H7 (cell line): ENCODE measurements at places on chromosomes 1 and 21.
A peak's percentile ranks its signal among the peaks of the same experiment; 100 is the strongest.

DNA sequence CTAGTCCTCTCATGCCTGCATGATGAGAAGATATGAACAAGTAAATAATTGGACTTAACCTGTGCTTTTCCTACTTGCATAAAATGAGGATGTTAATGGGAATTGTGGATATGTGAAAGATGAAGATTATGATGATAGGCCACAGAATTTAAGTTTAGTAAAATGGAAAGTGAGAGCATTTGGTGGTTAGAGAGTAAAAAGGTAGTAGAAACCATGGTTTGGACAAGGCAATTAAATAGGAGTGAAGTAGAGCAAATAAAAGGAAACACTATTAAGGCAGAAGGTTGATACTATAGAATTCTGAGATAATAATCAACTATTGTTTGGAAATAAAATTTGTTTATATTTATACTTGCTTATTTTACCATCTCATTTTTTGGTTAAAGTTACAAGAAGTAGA is 1162.5 kb downstream of the MRPL39 start:
- DNase-seq, result no peak

DNA sequence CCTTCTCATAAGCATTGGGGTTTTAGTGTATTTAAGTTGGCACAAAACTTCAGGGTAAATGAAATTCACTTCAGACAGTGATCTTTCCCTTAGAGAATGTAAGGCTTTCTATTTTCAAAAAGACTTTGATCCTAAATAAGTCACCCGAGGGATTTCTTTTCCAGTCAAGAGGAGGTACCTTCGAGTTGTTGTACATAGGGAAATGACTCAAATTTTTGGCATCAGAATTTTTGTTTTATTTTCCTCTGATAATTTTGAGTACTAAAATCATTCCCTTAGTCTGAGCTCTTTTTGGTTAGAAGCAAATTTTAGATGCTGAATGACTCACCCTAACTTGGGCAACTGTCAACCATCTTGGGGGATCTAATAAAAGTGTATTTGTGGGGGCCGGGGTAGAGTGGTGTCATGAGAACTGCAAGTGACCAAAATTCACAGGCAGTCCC is 193.9 kb downstream of the DHRS3 start:
- no peak for DNase-seq

DNA sequence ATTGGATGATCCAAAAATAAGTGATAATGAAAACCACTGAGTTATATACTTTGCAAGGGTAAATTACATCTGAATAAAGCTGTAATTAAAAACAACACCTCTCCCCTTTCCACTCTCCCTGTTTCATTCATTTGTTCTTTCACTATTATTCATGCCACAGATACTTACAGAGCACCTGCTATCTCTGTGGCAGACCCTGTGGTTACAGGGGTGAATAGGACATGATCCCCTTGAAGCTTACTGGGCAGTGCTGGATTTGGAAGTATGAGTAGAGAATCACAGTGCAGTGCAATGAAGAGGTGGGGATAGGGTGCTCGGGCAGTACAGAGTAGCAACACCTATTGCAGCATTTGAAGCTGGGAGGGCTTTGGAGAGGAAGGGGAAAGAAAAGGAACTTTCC is 21.7 kb downstream of the ARV1 start:
- DNase-seq, result no peak

GRCh38 chr1:234970731-234971476 is 157.7 kb downstream of the TOMM20 start:
- peak; percentile 68 for DNase-seq

DNA sequence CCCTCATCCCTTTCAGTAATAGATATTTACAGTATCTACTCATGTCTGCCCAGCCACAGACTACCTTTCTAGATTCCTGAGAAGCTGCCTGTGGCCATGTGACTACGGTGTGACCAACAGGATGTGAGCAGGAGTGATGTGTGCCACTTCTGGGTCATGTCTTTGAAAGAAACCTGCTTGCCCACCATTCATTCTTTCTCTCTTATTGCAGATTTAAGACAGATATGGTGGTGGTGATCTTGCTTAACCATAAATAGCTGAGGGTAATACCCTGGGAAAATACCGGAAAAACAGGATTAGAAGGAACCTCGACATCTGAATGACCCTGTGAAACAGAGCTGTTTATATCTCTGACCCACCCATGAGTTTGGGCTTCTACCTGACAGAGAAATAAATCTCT is 41.6 kb upstream of the GUCA2A start:
- no peak for DNase-seq

GRCh38 chr1:195462646-195463045 is 1145.6 kb downstream of the KCNT2 start:
- no peak for DNase-seq

- DNase-seq, result peak; percentile 89
Measured at GRCh38 chr21:33025106-33025488, 638 bp upstream of the OLIG2 start.

- peak; percentile 34 for DNase-seq
Measured at GRCh38 chr1:229694053-229694693, 68.1 kb downstream of the URB2 start.

DNA sequence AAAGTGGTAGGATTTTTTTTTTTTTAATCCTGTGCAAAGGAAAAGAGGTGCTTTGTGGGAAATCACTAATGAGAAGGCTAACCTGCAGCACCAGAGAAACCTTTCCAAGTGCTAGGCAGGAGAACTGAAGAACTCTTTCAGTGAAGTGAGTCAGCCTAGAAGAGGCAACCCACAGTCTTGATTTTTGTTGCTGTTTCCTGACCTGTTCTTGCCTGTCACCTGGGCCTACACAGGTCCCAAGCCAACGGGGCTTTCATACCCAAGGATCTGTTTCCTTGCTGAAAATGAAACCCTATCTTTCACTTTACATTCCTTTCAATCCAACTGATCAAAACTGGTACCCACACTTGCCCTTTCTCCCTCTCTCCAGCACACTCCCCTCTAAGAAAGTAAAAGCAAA is 7.1 kb upstream of the IKBKE start:
- no peak for DNase-seq

GRCh38 chr1:205588636-205589035 is 43.2 kb downstream of the ELK4 start:
- peak; percentile 81 for DNase-seq

DNA sequence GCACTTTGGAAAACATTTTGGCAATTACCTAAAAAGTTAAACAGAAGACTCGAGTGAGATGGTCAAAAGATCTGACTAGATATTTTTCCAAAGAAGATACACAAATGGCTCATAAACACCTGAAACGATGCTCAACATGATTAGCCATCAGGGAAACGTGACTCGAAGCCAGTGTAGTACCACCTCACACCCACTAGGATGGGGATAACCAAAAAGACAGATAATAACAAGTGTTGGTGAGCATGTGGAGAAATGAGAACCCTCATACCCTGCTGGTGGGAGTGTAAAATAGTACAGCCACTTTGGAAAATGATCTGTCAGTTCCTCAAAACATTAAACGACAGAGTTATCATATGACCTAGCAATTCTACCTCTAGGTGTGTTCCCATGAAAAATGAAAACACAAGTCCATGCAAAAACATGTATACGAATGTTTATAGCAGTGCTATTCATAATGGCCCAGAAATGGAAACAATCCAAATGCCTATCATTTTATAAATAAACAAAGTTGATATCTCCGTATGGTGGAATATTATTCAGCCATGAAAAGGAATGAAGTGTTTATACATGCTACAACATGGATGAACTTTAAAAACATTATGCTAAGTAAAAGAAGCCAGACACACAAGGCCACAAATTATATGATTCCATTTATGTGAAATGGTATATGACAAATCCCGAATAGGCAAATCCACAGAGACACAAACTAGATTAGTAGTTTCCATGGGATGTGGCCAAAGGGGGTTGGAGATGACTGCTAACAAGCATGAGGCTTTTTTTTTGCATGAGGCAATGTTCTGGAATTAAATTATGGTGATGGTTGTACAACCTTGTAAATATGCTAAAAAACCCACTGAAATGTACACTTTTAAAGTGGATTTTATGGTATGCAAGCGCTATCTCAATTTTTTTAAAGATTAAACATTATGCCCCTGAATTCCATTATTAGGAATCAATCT is 625.3 kb downstream of the KIF26B start:
- no peak for DNase-seq

DNA sequence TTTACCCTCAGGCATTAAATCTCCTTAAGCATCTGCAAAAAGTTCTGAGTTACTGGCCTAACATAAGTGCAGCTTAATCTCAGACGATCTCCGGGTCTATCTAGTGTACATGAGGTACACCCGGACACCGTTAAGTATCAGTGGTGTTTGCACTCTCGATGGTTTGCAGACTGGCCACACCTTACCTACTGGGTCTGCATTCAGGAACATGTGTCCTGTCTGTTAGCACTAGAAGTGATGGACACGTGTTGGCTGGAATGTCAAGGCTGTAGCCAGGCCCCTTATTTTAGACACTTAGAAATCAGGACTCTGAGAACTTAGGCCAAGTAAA is 783 bp upstream of the AGL start:
- no peak for DNase-seq

- DNase-seq, result no peak
Measured at GRCh38 chr1:92730476-92730875, 54.4 kb downstream of the EVI5 start.

GRCh38 chr1:159941591-159942560 is 3.5 kb downstream of the IGSF9 start:
- peak; percentile 77 for DNase-seq

GRCh38 chr21:42446531-42446930 is 42.8 kb downstream of the UBASH3A start:
- DNase-seq, result no peak

- no peak for DNase-seq
Measured at GRCh38 chr1:178520803-178521202, 7.9 kb downstream of the TEX35 start.

GRCh38 chr1:54218883-54219687 is 19.1 kb downstream of the MRPL37 start:
- peak; percentile 48 for DNase-seq

DNA sequence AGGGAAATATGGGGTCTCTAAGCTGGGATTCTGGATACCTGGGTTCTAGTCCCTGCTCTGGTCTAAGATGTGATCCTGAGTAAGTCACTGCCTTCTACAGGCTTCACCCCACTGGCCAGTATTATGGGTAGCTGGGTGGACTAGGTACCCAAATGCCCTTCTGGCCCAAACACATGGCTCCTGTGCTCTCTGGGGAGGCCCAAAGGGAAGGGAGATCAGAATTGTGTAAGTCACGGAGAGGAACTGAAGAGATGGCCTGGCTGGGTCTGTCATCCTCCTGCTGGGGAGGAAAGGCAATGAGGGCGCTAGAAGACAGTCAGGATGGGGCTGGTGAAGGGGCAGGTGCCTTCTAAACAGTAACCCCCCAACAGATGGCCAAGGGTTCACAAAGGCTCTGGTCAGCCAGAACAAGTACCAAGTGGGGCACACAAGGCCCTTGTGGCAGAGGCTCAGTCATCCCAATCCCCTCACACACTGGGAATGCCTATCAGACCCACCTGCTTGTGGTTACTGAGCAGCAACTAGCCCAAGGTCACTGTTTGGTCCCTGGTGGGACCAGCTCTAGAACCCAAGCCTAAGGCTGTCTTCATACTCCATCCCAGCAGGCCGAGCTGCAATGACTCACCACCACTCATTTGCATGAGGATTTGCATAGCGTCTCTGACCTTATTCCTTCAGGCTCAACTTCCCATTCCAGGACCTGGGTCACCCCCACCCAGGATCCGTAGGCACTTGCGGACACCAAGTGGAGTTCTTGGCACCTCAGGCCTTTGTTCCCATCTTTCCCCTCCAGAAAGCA is 9.2 kb downstream of the MEF2D start:
- peak; percentile 46 for DNase-seq

DNA sequence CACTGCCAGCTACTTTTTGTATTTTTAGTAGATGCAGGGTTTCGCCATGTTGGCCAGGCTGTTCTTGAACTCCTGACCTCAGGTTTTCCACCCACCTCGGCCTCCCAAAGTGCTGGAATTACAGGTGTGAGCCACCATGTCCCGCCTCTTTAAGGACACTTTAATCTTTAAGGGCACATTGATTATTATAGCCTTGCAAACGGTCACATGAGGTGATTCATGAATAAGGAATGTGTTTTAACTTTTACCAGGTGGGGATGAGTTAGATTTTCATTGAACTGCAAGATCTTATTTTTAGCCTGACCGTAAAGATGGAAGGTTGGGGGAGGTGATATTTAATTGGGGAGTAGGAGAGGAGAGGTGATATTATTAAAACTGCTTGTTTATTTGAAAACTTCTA is 61.9 kb downstream of the TBCE start:
- no peak for DNase-seq

DNA sequence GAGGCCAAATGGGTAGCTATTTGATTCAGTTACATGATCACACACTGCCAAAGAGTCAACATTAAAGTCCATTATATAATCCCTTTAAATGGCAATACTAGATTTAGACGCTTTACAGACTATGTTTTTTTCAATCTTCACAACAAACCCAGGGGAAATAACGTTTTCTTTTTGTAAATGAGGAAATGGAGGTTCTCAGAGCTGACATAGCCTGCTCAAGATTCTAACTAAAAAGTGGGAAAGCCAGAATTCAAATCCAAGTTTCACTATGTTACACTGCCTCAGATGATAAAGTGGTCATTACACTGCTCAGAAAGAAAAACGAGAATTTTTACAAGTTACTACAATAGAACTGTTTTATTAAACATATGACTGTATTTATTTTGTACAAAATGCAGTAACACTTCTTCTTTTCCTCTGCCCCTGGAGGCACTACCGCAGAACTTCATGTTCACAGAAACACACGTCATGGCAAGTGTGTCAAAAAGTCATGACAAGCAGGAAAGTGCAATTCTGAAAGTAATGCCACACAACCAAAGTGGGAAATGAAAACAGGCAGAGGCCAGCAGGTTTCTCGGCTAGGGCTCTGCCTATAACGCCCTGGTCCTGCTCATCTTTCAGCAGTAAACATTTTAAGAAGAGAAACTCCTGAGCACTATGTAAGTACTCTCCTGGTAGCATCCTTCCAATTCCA is 19.0 kb downstream of the THEMIS2 start:
- no peak for DNase-seq

- no peak for DNase-seq
Measured at GRCh38 chr1:192461684-192462083, 113.9 kb upstream of the RGS1 start.

GRCh38 chr1:6912518-6912917 is 127.3 kb downstream of the CAMTA1 start:
- DNase-seq, result peak; percentile 57

DNA sequence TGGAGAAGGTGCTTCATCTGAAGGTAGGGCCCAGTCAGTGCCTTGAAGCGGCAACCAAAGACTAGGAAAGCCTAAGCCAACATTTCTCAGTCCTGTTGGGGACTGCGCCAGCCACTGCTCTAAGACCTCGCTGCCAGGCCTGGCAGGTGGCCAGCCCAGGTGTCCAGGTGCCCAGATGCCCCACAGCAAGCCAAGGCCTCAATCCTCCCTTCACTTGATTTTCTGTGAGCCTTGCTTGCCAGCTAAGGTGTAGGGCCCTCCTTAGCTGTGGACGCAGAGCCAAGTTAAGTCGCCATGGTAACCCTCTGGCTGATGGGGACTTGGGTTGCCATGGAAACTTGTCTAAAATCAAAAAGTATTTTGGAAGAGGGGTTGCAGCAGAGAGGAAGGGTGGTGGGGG is 135.0 kb downstream of the NAV1 start:
- DNase-seq, result no peak

DNA sequence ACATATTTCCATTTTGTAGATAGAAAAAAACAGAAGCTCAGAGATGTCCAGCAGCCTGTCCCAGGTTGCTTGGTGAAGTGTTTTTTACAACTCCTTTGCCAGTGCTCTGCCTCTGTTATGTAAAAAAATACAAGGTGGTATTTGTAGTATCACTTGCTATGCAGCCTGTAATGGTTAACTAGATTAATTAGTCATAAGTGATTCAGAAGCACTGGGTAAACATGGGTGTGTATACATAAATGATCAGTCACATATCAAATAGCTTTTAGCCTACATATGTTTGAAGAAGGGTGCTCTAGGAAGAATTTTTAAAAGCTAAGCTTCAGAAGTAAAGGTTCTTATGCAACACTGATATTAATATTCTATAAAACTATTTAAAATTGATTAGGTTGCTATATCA is 70.0 kb upstream of the MAGI3 start:
- no peak for DNase-seq
